ENCODE measurements at places on chromosomes 11 and 22.
A peak's percentile ranks its signal among the peaks of the same experiment; 100 is the strongest.

GRCh38 chr22:43216738-43217137 lies 29.8 kb upstream of the TTLL12 start:
- no peak for DNase-seq

- no peak for DNase-seq
These were observed 39.7 kb upstream of the POU2AF2 start for GRCh38 chr11:111205632-111206385.

- no peak for DNase-seq
These were observed 529.8 kb upstream of the CADM1 start for GRCh38 chr11:116033931-116034553.

DNA sequence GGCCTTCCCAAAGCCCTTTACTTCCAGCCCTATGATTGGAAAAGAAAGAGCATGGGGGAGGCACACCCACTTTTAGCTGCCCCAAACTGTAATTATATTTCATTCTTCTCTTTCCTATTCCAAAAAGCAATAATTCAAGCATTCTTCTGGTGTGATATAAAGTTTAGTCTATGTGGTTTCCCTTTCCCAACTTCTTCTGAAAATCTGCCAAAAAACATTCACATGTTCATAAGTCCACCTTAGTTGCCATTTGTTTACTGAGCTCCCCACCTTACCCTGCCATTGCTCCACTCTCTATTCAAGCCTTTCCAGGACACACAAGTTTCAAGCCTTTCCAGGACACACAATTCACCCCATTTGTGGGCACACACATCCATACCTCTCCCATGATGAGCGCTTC lies 111.6 kb upstream of the BMAL1 start:
- no peak for DNase-seq

DNA sequence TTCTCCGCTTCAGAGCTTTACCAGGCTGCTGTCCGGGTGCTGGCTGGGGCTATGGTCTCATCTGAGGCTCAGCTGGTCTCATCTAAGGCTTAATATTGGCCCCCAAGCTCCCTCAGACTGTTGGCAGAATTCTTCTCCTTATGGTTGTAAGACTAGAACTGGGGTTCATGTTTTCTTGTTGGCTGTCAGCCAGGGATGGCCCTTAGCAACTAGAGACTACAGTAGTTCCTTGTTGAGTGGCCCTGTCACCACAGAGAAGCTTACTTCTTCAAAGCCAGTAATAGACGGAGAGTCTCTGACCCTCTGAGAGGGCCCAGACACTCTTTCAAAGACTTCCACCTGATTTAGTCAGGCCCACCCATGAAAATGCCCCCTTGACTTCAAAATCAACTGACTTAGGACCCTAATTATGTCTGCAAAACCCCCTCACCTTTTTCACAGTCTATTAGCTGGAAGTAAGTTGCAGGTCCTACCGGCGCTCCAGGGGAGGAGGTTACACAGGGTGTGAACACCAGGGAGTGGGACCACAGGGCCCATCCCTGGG lies 24.2 kb upstream of the TREH start:
- peak; percentile 72 for DNase-seq

- no peak for DNase-seq
These were observed 156.4 kb downstream of the TTC17 start for GRCh38 chr11:43515090-43515489.

GRCh38 chr11:106101819-106102218 lies 24.4 kb downstream of the AASDHPPT start:
- no peak for DNase-seq

DNA sequence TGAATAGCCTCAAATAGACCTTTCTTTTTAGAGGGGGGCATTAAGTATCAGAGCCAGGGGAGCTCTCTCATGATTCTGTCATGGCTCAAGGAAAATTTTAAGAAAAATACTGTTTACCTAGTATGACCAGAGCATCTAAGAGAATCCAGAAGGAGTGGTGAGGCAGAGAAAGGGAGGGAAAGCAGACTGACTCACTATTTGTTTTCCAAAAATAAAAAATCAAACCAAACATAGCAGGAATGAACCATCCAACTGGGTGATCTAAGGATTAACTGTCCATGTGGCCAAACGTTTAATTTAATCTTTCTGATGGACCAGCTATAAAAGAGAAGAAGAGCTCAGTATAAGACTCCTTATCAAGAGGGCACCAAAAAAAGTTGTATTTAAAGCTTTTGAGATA lies 70.8 kb downstream of the GAB2 start:
- no peak for DNase-seq

DNA sequence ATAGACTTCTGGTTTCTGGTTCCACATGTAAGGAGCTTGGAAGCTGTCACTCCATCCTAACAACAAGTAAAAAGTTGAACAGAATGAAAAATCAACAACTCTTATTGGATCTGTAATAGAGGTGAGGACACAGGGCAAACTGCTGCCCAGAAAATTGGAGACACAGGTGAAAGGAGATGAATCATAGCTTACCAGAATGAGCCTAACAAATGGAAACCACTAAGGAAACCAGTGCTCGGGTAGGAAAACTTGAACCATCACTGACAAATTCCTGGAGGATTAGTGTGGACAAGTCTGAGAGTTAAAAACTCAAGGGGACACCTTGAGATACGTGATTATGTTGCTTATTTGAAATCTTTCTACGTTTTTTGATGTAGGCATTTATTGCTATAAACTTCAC lies 52.1 kb downstream of the GDPD4 start:
- no peak for DNase-seq

DNA sequence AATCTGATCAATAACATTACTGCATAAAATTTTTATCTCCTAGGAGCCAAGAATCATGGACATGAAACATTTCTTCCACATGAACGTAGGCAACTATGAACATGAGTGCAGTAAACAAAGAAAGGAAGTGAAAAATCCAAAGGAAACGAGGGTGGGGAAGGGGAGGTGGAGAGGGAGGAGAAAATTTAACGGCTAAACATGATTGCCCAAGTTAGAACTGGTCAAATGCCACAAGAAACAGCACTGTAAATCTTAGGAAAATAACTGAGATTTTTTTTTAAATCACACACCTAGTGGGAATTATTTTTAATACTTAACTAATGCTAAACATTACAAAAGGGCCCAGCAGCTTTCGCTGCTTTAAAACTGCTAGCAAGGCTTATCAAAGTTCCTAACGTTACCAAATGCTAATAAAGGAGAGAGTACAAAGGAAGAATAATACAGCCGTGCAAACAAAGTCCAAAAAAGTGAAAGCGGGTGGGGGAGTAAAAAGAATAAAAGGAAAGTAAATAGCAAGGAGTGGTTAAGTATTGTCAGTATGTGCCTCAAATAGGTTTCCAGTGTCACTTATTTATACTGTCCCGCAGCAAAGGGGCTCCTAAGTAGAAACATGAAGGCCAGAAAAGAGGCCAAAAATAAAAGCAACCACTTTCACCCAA lies 13.7 kb downstream of the NARS2 start:
- DNase-seq: no peak

DNA sequence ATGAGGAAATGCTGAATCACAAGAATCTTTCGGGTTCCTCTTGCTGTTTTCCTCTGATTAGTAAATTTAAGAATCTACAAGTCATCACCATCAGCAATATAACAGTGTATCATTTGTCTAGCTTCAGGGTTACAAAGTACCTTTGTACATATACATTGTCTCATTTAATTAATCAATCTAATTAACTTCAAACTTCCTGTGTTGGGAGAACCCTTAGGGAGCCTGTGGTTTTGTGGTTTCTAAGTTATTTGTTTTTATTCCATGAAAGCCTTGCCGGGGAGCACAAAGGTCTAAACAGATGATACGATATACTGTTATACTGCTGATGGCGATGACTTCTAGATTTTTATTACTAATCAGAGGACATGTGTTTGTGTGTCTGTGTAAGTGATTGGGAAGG lies 41.0 kb downstream of the TIMP3 start:
- DNase-seq: no peak

GRCh38 chr11:64064374-64065140 lies 28.8 kb downstream of the FLRT1 start:
- DNase-seq: no peak

DNA sequence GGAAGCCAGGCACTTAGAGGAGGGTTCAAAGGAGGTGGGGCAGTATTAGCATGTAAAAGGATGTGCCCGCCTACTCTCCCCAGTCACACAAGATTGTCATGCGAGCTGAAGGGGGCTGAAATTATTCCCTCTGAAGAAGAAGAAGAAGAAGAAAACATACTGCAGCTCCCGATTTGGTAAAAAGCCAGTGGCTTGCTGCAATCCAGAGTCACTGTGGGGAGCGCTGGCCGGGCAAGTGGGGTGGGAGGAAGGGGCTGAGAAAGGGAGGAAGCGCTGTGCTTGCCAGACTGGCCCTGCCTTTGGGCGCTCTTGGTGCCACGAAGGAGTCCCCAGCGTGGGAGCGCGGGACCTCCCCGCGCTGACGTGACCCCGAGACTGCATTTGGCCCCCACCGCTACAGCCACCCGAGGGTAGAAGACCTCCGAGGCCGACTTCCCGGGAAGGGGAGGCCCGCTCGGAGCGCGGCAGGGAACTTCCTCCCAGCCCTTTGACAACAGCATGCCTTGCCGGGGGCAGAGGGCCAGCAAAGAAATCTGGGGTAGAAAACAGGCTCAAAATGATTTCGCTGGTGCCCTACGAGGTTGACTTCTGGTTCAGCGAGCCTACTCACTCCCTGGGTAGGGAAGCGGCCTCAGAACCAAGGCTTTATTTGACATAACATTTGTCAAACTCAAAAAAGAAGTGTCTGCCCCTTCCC lies 906.3 kb downstream of the DLG2 start:
- DNase-seq: peak; percentile 45

DNA sequence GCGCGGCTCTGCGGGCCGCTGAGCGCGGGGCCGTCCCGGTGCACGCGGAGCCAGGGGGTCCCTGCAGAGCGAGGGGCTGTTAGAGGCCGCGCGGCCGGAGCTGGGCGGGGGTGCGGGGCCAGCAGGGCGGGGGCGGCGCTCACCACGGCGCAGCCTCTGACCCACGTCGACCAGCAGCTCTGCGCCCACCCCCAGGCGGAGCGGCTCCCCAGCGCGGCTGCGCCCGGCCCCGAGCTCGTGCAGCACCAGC lies 385 bp upstream of the SCO2 start:
- DNase-seq: no peak

DNA sequence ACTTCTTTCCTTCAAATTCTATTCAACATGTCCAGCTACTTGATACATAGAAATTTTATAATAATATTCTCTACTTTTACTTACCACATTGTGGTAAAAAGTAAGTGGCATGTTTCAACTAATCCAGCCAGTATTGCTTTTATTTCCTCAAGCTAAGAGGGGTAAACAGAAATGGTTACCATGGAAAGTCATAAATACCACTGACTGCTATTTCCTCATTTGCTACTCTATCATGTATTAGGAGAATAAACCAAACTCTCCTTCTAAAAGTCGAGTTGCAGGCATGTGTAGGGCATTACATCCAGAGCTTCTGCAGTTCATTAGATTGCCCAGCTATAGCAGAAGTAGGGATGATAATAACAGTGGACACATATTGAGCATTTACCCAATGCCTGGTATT lies 208.4 kb downstream of the MAML2 start:
- no peak for DNase-seq

GRCh38 chr22:27877501-27877900 lies 41.6 kb downstream of the PITPNB start:
- DNase-seq: no peak

- no peak for DNase-seq
These were observed 78.7 kb upstream of the MYOD1 start for GRCh38 chr11:17640493-17641164.

DNA sequence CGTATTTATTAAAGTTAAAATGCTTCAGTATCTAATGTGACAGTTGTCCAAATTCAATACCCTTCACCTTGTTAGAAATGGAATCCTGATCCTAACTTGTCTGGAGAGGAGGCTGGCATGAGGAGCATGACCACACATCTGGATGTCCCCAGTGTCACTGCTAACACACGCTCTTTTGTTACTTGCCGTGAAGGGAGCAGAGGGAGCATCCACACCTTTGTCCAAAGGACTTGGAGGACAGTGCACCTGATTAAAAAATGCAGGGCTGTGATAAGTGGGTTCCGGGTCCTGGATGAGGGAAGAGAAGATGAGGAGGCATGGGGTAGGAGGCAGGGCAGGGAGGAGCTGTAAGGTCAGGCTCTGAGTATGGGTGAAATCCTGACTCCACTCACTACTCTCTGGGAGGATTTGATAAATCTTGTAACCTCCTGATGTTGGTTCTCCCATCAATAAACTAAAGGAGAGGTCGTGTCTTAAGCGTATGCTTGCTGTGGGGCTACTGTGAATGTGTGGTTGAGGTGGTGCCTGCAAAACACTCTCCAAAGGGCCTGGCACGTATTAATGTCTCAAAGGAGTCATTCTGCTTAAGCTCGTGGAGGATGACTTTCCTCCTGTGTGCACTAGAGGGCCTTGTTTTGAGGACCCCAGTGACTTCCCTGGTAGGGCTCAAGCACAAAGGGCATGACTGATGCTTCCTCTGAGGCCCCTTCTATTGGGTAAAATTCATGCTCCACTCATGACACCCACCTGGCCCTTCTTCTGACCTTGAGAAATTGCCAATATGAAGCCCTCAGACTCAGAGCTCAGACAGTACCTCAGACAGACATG lies 16.8 kb upstream of the IGLL5 start:
- no peak for DNase-seq

GRCh38 chr11:57150454-57150917 lies 31.3 kb upstream of the LRRC55 start:
- no peak for DNase-seq

DNA sequence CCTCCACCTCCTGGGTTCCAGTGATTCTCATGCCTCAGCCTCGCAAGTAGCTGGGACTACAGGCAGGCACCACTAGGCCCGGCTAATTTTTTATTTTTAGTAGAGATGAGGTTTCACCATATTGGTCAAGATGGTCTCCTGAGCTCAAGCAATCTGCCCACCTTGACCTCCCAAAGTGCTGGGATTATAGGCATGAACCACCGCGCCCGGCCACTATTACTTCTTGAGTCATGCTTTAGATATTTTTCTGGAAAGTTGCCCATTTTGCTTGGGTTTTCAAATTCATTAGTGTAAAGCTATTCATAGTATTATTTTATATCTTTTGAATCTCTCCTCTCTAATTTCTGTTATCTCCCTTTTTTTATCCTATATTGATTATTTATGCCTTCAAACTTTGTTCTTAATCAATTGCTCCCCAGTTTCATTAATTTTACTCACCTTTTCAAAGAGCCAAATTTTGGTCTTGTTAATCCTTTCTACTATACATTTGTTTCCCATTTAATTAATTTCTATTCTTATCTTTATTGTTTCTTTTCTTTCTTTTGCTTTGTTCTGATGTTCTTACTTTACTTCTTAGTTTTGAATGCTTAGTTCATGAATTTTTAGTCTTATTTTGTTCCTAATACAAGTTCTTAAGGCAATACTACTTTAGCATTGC lies 10.3 kb upstream of the RAC2 start:
- no peak for DNase-seq

- no peak for DNase-seq
These were observed 89.0 kb upstream of the VPREB1 start for GRCh38 chr22:22155607-22156006.
